ENCODE measurements at places on chromosomes 16 and 17. TPM values are rescaled to one million over a fixed set of nuclear protein-coding genes. Genes with fewer than 3 reads are reported as not detected.
A peak's percentile ranks its signal among the peaks of the same experiment; 100 is the strongest.

Gene HOXB7
- 0.36 TPM for total RNA-seq

Gene CD300LB
- total RNA-seq, result 0.12 TPM

Gene CLEC18C
- 1.9 TPM for total RNA-seq

DNA sequence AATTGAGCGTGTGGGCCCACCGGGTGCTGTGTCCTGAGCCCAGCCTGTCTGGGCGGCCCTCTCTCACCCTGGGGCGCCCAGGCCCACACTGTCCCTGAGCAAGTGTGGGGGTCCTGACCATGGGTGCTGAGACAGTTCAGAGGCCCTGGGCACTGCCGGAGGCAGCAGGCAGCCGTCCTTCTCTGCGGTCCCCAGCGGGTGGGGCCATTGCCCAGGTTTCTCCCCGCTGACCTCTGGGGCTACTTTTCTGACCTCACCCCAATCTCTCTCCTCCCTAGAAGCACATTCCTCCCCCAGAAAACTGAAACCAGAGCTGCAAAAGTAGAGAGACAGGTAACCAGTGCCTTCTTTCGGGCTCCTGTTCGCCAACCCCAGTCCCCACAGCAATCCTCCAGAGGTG, 36.0 kb upstream of the PVALEF start:
- DNase-seq, result no peak

GRCh38 chr17:61410141-61411010, 10.7 kb downstream of the TBX2 start:
- DNase-seq, result peak; percentile 83

- DNase-seq, result no peak
Measured at GRCh38 chr16:12350945-12351344, 374.4 kb downstream of the SNX29 start.
